ENCODE measurements at places on chromosomes 12 and 14. TPM values are rescaled to one million over a fixed set of nuclear protein-coding genes. Genes with fewer than 3 reads are reported as not detected.

The HOTAIR gene
- not detected for total RNA-seq

The RNASE7 gene
- not detected for total RNA-seq

The RPL10L gene
- not detected for total RNA-seq

The B3GNT4 gene
- 0.63 TPM for total RNA-seq

The GZMH gene
- total RNA-seq = 156 TPM

The ACVRL1 gene
- not detected for total RNA-seq

The BDKRB2 gene
- total RNA-seq = not detected

The CLEC7A gene
- total RNA-seq = not detected

The CHGA gene
- total RNA-seq = not detected

The TRPV4 gene
- not detected for total RNA-seq

The METTL17 gene
- total RNA-seq = 106 TPM

The SDR9C7 gene
- not detected for total RNA-seq

The KRT74 gene
- total RNA-seq = not detected

The STAB2 gene
- total RNA-seq = not detected

The CLEC4C gene
- not detected for total RNA-seq

The PRB2 gene
- total RNA-seq = not detected

The FIGNL2 gene
- 0.55 TPM for total RNA-seq

The NKX2-1 gene
- not detected for total RNA-seq

The GYS2 gene
- not detected for total RNA-seq

The AGAP2 gene
- 29.3 TPM for total RNA-seq

The ART4 gene
- not detected for total RNA-seq

The BEGAIN gene
- total RNA-seq = 3.7 TPM

The JPH4 gene
- 0.65 TPM for total RNA-seq

The IFT81 gene
- total RNA-seq = 3.1 TPM

Measured in activated CD8-positive, alpha-beta memory T cell treated with anti-CD3 and anti-CD28 coated beads for 36 hours (primary cell).